ENCODE measurements at places on chromosomes 2 and 18.

GRCh38 chr18:59013744-59014143, 125.9 kb upstream of the SEC11C start:
- DNase-seq = no peak

DNA sequence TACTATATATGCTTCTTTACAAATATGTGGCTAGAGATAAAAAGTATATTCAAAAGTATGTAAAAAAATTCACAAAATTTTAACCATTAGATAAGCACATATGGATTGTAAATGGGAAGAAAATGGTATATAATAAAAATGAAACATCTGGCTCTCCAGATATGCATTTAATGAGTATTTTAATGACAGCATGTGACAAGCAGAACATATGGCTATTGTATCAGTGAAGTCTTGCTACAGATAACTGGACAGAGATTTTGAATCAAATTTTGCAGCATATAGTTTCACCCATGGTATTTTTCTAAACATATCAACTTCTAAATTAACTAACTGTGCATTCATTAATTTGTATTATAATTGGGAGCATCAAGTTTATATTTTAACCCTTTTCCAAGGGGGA, 5.0 kb upstream of the ABCA12 start:
- no peak for DNase-seq

DNA sequence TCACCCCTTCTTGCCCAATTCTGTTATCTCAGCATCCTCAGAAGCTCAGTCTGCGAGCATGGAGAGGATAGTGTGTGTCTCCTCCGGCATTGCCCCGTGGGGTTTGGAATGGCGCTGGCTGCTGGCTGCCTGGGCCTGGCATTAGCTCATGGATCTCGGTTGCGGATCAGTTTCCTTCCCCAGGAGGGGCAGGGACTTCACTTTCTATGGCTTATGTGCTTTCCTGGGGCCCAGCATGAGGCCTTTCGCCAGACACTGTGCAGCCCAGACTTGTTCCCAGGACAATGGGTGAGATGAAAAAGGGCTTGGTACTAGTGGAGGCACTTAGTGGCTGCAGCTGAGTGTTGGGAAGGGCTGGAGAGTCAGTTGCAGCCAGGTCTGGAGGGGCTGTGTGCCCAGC, 143.3 kb downstream of the GLI2 start:
- no peak for DNase-seq

GRCh38 chr2:169351725-169352124, 10.6 kb downstream of the LRP2 start:
- no peak for DNase-seq

DNA sequence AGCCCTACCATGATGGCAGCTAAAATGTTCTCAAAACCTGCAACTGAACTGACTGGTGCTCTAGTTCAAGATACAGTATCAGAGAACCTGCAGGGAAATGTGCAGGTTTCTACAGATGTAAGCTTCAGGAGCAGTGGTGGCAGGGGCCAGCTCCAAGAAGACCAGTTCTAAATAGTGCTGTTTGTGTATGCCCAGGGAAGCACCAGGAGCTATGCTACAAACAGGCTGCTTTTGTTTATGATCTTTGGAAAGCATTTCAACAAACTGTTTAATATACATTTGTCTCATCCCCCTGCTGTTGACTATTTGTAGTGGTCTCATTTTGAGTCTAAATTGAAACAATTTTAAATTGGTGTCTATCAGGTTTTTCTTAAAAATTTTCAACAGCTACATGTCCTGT, 20.7 kb downstream of the FZD5 start:
- DNase-seq = no peak

DNA sequence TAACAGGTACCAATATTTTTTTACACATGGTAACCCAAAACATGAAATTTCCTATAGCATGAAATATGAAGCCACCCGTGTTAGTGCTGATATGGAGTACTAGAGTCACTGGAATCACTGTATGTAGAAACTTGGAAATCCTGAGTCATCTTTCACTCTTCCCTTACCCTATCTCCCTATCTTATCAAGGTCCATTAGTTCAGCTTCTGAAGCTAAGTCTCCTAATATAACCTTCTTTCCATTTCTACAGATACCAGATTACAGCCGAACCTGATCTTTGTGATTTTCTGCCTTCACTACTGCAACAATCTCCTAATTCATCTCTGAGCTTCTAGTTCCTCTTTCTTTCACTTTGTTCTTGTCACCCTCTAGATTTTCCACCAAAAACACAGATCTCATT, 59.0 kb downstream of the SEPTIN10 start:
- no peak for DNase-seq

DNA sequence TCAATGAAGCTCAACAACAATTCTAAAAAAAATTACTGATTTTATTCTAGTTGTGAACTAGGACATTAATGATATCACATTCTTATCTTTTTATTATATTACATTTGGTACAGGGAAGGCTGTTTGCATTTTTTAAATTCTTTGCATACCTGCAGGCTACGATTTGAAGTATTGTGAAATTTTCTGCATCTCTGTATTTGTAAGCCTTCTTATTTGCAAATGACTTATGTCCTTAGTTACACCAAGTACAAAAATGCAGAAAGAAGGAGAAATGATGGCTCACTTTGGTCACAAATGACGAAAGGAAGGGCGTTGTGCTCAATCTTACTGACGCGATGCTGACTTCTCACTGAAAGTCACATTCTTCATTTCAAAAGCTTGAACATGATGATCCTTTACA, 227.5 kb upstream of the SOX11 start:
- no peak for DNase-seq

Data from testis (tissue), 5 donors.